ENCODE measurements at places on chromosomes 12 and 14.
A peak's percentile ranks its signal among the peaks of the same experiment; 100 is the strongest.

GRCh38 chr14:73859145-73859544 lies 7.5 kb downstream of the PTGR2 start:
- no peak for DNase-seq

DNA sequence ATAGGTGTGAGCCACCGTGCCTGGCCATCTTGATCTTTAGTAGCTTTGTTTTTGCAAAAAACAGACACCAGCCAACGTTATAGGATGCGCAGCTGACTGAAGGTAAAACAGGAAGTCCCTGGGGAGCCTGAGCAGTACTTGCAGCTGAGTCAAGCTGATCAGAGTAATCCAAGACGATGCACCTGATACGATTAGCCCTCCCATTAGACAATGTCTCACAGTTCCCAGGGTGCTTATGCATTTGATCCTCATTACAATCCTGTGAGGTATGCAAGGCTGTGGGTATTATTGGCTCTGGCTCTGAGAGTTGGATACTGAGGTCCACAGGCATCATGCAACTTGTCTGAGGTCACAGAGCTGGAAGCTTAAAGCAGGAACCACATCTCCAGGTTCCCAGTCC lies 8.1 kb downstream of the KRT18 start:
- DNase-seq: no peak

- DNase-seq: no peak
Measured at GRCh38 chr12:106978035-106978800, 8.7 kb downstream of the MTERF2 start.

GRCh38 chr12:98149270-98149669 lies 366.1 kb upstream of the TMPO start:
- DNase-seq: no peak

DNA sequence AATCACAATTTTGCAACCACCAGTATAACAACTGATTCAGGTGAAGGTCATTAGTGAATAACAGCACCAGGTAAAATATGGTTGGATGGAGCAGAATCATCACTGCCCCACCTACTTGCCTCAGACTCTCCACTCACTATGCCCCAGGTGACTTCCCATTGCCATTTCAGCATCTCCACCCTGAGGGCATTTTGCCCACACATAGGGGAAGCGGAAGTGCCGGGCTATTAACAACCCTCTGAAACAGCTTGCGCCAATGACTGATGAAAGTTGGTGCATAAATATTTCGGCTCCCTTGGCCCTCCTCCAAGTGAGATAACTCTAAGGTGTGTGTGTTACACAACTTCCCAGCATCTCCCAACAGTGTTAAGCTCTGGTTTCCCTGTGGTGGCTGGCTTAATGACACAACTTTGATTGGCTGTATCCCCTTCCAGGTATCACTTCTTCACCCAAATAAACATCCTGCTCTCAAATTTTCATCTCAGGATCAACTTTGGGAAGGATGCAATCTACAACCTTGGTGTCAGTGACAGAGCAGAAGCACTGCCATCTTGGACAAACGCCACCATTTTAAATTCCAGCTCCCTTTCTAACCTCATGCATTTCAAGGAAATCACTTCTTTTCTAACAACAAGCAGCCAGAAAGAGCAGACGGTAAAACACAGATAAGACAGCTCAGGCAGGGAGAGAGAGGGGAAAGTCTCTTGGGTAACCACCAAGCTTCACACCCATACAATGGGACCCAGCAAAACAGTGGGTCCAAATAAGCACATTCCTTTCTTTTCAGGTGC lies 73.6 kb upstream of the PPP2R5C start:
- no peak for DNase-seq

DNA sequence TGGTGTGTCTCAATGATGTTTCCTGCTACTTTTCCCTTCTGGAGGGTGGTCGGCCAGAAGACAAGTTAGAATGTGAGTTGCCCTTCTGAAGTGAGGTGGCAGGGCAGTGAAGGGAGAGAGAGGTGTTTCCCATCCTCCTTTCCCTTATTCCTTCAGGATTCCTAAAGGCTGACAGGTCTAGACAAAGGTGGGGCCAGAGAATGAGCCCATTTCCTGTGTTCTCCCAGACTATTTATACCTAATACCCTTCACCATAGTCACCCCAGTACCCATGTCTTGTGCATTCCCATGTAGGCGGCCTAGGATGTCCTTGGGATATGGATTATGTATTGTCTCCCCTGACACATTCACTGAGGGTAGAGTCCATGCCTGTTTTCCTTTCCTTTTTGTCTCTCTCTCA lies 7.0 kb downstream of the DGKA start:
- DNase-seq: no peak

DNA sequence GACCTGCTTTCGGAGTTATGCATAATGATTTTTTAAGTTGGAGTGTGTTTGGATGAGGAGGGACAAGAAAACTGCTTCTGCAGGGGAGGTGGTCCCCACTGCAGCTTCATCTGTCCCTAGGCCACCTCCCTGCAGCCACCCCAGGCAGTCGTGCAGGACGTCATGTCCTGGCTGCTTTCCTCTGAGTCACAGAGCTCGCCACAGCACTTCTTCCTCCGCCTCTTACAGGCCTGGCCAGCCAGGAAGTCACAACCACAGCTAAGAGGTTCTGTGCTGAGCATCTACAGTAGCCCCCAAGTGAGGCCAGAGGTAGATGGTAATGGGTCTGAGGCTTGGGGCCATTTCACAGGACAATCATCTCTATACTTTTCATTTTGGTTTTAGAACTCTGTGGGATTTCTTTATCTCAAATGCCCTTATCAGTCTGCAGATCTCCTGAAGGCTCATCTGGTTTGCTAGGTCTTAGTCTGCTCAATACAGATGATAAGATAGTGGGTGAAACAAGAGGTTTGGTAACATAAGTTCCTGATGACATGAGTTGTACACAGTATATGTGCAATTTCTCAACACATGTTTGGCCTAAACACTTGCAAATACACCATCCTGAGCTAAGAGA lies 106.4 kb downstream of the ARF6 start:
- DNase-seq: no peak

GRCh38 chr12:33588725-33589405 lies 149.2 kb upstream of the SYT10 start:
- no peak for DNase-seq

- no peak for DNase-seq
Measured at GRCh38 chr12:132632521-132633228, 14.1 kb downstream of the P2RX2 start.

- peak; percentile 28 for DNase-seq
Measured at GRCh38 chr14:22887260-22887989, 4.4 kb downstream of the REM2 start.

All from NCI-H1048 (cell line).